ENCODE measurements at places on chromosomes 13 and 19.

GRCh38 chr13:88649855-88650254 lies 978.7 kb downstream of the SLITRK5 start:
- no peak for DNase-seq

DNA sequence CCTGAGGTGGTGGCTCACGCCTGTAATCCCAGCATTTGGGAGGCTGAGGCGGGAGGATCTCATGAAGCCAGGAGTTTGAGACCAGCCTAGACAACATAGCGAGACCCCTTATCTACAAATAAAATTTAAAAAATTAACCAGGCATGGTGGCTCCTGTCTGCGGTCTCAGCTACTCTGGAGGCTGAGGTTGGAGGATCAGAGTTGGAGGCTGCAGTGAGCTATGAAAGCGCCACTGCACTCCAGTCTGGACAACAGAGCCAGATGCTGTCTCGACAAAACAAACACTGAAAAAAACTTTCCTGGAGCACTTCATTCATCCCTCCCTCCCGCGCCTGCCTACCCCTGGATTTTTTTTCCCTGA lies 665 bp upstream of the ATG4D start:
- DNase-seq = no peak

GRCh38 chr19:54457773-54458647 lies 5.6 kb downstream of the LENG9 start:
- no peak for DNase-seq

- no peak for DNase-seq
Measured at GRCh38 chr19:23481043-23481442, 85.8 kb upstream of the ZNF91 start.

DNA sequence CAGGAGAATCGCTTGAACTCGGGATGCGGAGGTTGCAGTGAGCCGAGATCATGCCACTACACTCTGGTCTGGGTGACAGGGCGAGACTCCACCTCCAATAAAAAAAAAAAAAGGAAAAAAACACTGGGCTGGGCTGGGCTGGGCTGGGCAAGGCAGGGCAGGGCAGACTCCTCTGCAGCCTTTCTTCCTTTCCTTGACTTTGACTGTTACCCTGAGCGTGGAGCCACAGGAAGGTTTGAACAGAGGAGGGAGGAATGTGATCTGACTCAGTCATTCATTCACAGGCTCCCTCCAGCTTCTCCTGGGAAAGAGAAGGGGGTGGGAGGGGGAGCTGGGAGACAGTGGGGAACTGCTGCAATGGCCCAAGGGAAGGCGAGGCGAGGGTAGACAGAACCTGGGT lies 2.7 kb upstream of the ACTN4 start:
- no peak for DNase-seq

- DNase-seq = no peak
Measured at GRCh38 chr19:5742051-5742450, 21.6 kb downstream of the CATSPERD start.

DNA sequence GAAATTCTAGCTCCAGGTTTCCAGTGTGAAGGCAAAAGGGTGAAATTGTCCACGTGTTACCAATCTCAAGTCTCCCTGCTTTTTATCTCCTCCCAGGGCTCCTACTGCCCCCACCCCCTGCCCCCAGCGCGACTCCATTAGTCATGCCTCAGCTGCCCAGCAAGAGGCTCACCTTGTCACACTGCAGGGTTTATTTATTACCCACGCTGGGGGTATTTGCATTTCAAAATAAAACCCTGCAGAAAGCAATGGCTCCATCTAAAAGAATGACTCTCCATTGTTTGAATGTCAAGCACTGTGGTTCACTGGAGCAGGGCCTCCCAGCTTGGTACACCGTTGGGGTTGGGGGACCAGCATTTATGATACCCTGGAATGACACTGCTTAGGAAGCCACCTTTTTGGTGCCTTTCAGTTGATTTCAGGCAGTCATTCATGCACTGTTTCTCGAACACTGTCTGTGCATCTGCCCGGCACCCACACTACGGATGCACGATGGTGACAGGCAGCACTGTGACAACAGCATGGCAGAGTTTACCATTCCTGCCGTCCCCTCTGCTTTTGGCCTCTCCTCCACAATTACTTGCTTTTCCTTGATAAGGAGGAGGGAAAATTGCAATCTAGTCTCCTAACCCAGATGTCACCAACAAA lies 9.9 kb upstream of the POP4 start:
- DNase-seq = peak; percentile 14

DNA sequence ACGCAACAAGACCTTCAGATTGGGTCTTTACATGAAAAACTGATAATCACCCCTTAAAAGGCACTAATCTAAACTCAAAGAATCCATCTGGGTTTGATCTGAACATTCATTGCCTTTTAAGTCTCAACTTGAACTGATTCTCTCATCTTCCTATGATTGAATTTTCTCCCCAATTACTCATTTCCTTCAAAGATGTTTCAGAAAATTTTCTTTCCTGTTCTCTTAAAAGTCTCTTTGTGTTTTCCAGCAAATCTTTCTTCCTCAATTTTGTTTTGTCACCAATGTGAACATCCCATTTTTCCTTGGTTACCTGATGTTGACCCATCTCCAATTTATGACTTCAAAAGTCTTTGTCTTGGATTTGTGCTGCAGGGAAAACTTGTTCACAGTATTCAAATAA lies 234.3 kb downstream of the DACH1 start:
- no peak for DNase-seq

GRCh38 chr19:44590245-44591059 lies 22.9 kb upstream of the IGSF23 start:
- peak; percentile 39 for DNase-seq

GRCh38 chr13:111203736-111204389 lies 88.8 kb downstream of the ARHGEF7 start:
- no peak for DNase-seq

DNA sequence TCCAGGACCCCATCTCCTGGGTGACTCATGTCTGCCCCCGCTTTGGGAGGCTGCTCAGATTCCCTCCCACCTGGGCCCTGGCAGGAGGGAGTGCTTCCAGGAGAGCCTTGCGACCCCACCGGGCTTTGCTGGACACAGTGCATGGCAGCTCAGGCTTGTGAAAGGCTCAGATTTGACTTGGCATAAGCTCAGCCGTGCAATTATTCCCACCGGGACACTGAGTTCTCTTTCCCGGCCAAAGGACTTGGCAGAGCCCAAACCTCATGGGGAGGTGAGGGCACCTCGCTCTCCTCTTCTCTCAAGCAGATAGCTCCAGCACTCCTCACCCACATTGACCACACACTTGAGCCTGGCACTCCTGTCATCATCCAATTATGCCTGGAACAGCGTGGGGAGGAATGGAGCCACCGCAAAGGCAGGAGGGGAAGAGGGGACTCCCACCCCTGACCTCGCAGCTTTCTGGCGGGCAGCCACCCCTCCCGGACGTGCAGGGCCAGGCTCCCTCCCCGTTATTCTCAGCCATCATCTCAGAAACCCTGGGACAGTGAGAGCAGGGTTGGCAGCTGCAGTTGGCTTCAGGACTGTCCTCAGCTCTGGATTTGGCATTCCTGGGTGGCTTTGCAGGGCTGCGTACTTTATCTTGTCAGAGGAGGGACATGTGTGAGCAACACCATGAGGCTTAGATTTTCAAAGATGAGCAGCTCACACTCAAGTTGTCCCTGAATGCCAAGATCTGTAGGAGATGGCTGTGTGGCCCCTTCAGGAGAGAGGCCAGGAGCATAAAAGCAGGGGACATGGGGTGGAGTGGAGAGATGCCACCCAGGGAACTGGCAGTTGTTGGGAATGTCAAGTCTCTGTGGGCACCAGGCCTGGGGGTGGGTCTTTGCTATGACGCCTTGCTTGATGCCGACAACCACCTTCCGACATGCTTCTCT lies 306.2 kb downstream of the TEX29 start:
- no peak for DNase-seq

DNA sequence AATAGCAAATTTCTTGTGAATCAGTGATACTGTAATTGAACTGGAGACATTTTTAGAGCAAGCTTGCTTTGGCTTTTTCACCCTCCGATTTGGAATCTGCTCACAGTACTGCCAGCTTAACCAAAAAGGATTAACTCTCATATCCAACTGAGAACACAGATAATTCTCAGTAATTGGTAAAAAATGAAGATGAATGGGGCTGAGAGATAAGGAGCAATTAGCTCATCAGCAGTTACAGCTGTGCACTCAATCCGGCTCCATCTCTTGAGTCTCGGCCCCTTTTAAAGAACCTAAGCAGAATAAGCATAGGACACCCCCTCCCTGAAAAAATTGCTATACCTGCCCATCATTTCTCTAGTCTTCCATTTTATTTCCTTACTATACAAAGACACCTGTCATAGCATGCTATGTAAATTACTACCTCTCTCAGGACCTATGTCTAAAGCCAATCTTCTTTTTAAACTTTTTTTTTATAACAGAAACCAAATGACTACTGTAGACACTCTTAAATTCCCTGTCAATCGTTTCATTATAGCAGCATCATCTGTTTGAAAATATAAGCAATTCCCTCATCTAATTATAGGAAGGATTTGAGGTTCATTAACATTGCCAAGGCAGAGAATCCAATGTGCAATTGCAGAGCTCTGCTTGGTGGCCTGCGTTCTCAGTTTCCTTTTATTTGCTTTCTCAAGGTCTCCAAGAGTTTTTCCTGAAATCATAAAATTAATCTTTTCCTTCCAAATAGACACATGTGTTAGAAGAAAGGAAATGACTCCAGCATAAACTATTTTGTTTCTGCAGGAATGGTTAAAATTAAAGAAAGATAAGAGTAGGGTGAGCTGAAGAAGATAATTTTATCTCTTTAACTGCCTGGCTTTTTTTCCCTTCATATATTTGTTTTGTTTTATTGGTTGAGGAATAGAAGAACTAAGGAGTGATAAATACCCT lies 242.1 kb downstream of the DACH1 start:
- DNase-seq = no peak

GRCh38 chr13:47621931-47622330 lies 379.1 kb downstream of the SUCLA2 start:
- no peak for DNase-seq

- no peak for DNase-seq
Measured at GRCh38 chr13:74174810-74175209, 40.6 kb upstream of the KLF12 start.

GRCh38 chr19:9934132-9934950 lies 2.0 kb downstream of the OLFM2 start:
- DNase-seq = peak; percentile 84

DNA sequence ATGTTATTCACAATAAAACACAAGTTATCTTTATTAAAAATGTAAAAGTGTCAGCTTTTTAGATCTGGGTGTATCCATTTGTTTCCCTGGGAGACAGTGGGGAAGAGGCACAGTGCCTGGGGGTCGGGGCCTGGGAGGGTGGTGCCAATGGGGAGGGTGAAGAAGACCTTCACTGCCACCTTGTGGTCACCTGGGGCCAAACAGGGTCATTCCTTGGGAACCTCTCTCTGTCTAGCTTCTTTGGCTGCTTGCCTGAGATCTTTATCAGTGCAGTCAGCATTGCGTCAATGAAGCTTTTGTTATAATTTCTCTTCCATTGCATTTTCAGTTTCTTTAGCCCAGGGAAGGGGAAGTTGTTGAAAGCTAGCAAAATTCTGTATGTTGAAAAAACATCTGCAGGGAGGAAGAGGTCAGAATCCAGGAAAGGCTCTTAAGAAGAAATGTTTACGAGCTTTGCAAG lies 39.1 kb downstream of the PCDH8 start:
- DNase-seq = peak; percentile 48

DNA sequence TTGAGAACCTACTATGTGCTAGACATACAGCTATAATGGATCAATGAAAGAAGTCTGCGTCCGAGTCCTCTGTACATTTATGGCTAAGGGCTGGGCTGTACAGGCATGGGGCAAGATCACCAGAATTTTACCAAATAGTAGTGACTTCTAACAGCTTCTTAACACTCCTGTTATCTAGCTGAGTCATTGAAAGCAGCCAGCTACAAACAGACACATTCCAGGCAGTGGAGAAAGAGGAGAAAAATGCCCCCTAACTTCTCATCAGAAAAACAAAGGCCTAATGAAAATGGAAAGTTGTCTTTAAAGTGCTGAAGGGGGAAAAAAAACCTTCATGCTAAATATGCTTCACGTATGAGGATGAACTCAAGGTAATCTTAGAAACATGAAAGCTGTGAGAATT lies 14.3 kb upstream of the ZNF667 start:
- DNase-seq = no peak

- DNase-seq = no peak
Measured at GRCh38 chr19:55300886-55301458, 17.2 kb downstream of the BRSK1 start.

GRCh38 chr19:814152-815078 lies 7.3 kb downstream of the PLPPR3 start:
- no peak for DNase-seq

DNA sequence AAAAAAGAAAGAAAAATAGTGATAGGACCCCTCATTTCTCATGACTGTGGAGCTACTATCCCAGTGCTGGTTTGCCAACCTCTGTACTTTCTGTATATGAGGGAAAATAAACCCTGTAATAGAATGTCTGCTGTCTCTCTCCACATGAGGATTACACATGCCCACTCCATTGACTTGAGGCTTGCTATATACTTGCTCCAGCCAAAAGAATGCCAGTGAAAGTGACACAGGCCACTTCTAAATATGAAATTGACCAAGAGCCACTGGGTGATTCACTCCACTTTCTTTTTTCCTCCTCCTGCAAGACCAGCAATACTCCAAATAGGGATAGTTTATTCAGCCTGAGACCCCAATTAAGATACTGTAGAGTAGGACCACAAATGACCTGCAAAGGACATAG lies 6.2 kb downstream of the THAP8 start:
- no peak for DNase-seq

DNA sequence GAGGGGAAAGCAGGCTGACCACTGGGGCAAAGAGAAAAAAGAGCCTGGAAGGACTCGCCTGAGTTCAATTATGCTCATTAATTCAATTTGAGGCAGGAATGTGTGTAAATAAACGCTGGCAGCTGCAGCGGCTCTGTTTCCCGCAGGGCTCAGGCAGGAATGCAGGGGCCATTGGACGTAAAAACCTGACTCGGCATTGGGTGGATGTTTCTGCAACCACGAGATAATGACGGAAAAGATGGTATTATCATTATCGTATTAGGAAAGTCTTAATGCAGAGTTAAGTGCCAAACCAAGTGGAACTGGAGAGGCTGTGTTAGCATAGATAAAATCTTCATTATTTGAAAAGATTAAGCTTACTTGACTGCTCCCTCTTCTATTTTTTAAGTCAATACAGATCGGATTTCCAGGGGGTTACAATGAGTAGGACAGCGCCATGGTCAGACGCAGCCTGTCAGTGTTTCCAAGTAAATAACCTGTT lies 169.8 kb downstream of the SHISA2 start:
- DNase-seq = peak; percentile 33

GRCh38 chr19:29395111-29395733 lies 130.6 kb upstream of the VSTM2B start:
- no peak for DNase-seq

DNA sequence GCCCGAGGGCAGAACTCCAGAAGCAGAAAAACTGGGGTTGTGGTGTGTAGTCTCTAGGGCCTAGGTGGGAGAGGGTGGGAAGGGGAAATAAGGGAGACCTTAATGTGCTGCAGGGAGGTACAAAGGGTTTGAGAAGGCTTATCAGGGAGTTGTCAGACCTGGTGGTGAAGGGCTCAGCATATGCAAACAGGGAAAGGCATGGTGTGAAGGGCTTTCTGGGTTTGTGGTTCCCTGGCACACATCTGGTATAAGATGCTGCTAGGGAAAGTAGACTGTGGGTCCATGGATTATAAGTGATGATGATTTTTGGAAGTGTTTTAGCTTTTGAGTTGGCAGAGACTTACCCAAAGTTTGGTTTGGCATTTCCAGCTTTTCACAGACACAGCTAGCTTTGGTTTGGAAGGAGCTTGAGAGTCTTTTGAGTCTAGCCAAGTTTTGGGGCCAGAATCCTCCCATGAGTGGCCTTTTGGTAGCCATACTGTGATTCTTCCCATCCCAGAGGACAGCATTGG lies 2.2 kb downstream of the TRIM28 start:
- DNase-seq = no peak

All from fibroblast of skin of right biceps (primary cell).